Eye (tissue), 1 donor: ENCODE measurements at places on chromosomes 2 and 18.
A peak's percentile ranks its signal among the peaks of the same experiment; 100 is the strongest.

DNA sequence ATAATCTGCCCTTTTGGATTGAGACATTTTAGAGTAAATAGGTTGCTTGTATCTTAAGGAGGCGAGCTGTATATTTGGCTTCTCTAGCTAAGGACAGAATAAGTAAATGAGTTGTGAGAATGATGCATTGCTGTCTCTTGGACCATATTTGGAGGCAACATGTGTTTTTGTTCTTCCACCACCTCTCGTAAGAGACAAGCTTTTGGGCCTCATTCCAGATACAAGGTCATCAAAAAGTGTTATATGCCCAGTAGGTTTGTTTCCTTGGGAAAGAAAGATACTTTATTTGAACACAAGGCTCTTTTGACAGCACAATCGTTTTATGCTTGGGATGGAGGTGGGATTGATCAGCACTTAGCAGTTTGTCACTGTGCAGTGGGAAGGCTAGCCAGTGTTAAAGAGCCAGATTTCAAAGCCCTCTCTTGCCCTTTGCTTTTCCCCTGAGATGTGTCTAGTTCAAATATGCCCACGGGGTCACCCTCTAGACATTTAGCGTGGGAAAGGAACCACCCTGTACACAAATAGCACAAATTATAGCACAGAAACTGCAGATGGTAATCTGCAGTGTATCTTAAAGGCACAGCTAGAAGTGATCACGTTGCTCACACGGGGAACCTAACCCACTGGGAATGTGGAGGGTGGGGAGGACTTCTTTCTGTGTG lies 131.3 kb downstream of the MAP4K4 start:
- DNase-seq = no peak

GRCh38 chr2:7363906-7364305 lies 446.7 kb downstream of the RNF144A start:
- DNase-seq = no peak

- DNase-seq = no peak
These were observed 10.1 kb upstream of the LCLAT1 start for GRCh38 chr2:30436859-30437435.

- DNase-seq = no peak
These were observed 50.2 kb downstream of the ATIC start for GRCh38 chr2:215361876-215362561.

GRCh38 chr2:54952978-54953456 lies 97.2 kb downstream of the RTN4 start:
- no peak for DNase-seq

- no peak for DNase-seq
These were observed 54.2 kb upstream of the FRZB start for GRCh38 chr2:182920631-182921056.

GRCh38 chr2:30541680-30542079 lies 94.6 kb downstream of the LCLAT1 start:
- no peak for DNase-seq

GRCh38 chr2:36672199-36672598 lies 24.3 kb upstream of the VIT start:
- DNase-seq = peak; percentile 24

- no peak for DNase-seq
These were observed 533.5 kb downstream of the TNS1 start for GRCh38 chr2:217469203-217469810.

- DNase-seq = no peak
These were observed 273.7 kb downstream of the TWIST2 start for GRCh38 chr2:239121600-239122012.

DNA sequence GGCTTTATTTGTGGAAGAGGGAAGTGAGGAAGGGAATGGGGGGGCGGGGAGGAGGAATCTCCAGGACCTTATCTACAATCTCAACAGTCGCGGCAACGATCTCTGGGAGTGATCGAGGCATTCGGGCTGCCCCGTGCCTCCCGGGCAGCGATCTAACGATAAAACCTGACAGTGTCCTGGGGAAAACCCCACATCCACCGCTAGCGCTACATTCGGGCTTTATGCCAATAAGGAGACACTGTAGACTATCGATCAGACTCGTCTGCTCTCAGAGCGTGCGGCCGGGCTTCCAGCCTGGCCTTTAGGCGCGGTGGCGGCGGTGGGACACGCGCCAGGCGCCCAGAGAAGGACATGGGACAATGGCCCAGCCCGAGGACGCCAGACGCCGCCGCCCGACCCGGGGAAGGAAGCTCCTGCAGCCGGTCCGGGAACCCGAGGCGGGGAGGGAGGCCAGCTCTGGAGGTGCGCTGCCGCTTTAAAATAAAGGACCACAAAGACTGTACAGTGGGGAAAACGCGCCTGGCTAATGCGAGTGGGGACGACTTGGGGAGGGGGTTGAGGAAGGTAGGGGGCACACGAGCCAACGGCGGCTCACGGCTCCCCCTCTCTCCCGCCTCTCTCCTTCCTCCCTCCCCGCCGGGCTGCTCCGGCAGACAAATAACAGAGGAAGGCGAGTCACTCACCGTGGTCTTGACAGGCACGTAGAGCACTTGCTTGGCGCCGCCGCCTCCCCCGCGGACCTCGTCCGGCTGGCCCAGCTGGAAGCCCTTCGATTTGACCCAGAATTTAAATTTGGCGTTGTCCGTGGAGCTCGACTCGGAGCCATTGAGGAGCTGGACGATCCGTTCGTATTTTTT lies 2.2 kb downstream of the NOL4 start:
- DNase-seq = peak; percentile 92

- no peak for DNase-seq
These were observed 66.3 kb upstream of the TUBA3E start for GRCh38 chr2:130264501-130264900.

- DNase-seq = no peak
These were observed 1599.2 kb upstream of the TMEFF2 start for GRCh38 chr2:193793914-193794313.

DNA sequence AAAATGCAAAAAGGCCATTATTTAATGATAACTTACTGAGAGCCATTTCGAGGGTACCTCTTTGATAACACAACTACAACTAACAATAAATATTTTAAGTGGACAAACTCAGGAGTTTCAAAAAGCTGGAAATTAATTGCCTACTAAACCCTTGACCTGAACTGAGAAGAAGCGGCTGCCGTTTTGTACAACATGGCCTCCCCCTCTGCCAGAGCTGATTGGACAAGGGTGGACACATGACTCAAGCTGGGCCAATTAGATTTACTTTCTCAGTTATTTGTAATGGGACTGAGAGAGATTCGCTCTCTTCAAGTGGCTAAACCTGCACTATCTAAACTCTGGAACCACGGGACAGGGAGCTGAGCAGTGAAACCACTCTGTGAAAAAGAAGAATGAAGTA lies 135.9 kb upstream of the SERPINE2 start:
- DNase-seq = no peak

GRCh38 chr18:77376043-77376732 lies 126.5 kb downstream of the GALR1 start:
- DNase-seq = no peak

GRCh38 chr2:30758191-30758651 lies 49.0 kb downstream of the CAPN13 start:
- peak; percentile 30 for DNase-seq

DNA sequence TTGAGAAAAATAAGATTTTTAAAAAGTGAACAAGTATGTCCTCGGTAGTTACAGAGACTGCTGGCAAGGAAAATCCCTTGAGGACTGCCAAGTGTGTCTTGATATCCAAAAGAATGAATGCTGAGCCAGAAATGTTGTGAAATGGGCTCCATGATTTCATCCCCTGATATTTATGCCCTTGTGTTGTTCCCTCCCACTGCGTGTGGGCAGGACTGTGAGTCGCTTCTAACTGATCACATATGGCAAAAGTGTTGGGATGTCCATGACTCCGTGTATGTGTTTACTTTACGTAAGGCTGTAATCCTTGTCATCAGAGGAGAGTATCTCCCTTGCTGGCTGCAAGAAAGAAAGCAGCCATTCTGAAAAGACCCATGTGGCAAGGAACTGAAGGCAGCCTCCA lies 285.1 kb downstream of the SS18 start:
- no peak for DNase-seq

- no peak for DNase-seq
These were observed 144.1 kb downstream of the PRPF40A start for GRCh38 chr2:152573168-152573567.

GRCh38 chr18:23929362-23929930 lies 85.1 kb upstream of the TTC39C start:
- DNase-seq = no peak

GRCh38 chr2:28678175-28678855 lies 73.3 kb upstream of the PPP1CB start:
- DNase-seq = no peak

DNA sequence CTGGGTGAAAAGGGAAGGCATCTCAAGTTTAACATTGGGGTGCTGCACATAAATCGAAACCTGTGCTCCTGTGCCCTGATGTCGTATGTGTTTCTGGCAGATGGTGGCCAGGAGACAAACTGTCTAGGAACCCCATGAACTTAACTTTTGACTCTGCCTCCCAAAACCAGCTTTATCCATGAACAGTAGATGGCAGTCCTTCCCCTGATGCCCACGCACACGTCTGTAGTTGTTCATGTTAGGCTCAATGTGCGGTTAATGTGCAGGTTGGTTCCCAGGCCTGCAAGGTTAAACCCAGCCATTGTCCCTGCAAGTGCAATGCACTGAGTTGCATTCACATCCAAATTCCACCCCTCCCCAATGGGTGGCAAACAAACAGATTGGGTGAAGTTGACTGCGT lies 44.1 kb upstream of the SIX3 start:
- DNase-seq = no peak

GRCh38 chr2:240513549-240514287 lies 44.1 kb downstream of the ANKMY1 start:
- DNase-seq = peak; percentile 81

DNA sequence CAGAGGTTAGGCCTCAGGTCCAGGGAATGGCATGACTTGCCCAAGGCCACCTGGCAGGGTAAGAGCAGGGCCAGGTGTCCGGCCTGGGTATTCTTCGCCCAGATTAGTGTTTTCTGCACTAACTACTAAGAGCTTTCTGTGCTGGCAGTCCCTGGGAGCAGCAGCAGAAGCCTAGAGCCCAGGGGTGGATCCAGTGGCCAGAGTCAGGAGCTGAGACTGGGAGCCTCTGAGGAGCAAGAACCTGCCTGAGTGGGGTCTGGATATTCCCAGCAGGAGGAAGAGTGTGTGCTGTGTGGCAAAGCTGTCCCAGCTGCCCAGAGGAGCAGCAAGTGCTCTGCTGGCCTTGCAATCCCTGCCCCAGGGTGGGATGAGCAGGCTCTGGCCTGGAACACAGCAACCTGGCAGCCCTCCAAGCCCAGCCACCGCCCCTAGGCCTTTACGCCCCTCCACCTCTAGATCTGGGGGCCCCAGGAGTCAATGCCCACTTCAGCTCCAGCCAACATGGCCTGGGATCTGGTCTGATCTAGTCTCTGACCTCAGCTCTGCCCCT lies 30.7 kb upstream of the GPAT2 start:
- DNase-seq = no peak

DNA sequence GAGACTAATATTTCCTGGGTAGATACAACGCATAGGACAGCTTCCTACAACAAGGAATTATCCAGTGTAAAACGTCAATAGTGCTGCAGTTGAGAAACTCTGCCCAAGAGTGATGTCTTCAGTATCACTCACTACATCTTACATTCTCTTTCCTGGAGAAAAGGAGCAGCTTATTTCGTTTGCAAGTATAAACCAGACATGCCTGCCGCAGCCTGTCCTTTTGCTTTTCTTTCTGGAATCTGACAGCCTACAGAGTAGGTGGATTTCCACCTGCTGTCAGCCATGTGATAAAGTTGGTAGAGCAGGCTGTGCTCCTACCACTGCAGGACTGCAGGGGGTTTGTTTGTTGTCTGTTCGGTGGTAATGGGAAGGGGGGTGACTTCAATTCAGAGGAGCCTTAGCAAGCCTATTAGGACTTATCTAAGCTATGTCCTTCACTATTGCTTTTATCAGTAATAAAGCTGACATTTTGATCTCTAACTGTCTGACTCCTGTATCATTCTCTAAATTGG lies 439.1 kb downstream of the GRB14 start:
- DNase-seq = no peak

DNA sequence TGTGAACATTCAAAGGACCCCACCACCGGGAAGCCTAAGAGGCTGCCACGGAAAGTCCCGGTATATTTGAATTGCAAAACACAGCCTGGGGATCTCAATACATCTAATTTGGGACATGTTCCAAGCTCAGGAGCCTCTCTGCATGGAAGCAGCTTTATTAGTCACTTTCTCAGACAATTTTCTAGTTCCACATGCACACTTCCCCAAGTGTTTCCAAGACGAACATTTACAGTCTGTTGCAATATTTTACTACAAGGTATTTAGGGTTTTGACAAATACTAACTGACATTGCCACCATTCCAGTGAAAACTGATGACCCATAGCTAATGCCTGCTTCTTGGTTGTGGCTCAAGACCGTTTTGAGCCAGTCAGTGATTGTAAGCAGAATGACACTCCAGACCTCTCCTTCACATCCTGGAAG lies 145.3 kb downstream of the NCKAP5 start:
- peak; percentile 83 for DNase-seq

DNA sequence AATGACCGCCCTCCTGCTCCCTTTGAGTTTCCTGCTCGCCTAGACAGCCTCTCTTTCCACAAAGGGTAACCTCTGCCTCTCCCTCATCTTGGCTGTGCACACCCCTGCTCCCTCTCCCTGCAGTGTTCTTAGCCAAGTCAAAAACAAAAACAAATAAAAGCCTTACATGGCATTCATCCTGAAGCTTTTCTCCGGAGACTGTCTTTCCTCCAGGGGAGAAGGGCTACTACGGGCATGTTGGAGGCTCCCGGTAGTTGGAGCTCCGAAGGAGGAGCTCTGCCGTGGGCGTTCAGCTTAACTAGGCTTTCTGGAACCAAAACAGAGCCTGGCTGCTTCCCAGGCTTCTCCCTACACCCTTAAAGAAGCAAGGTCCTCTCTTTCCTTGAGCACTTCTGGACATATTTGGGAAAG lies 104.2 kb downstream of the TPGS2 start:
- DNase-seq = no peak

GRCh38 chr2:84781942-84782716 lies 98.8 kb downstream of the TRABD2A start:
- DNase-seq = peak; percentile 16

DNA sequence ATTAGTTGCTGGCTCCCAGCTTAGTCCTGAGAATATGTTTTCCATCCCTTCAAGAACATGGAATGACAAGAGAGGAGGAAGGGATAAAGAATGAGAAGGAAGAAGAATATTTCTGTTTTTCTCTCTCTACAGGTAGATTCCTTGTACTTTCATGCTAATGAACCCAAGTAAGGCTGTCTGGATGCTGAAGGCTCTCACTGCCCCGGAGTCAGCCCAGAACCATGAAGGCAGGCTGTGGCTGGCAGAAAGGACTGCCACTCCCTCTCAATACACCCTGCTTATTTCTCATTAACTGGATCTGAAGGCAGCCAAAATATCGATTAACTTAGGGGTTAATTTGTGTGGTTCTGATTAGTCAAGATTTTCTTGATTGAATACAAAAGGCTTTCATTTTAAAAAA lies 93.1 kb upstream of the NPAS2 start:
- no peak for DNase-seq

DNA sequence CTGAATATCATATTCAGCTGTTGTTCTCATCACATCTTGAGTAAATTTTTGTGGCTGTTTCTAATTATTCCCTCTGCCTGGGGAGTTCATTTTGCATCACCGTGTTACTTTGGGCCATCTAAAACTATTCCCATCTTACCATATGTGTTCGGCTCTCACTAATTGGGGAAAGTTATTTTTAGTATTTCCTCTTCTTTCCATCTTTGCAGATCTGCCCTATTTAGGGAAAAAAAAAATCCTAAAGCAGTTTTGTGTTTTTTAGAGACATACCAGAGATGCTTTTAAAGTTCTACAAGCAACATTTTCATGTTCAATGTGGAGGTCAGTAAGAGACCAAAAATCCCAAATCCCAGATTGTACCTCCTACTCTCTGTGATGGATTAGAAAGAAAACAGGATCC lies 111.3 kb upstream of the NDUFV2 start:
- no peak for DNase-seq
